ENCODE measurements at places on chromosomes 7 and 10.

DNA sequence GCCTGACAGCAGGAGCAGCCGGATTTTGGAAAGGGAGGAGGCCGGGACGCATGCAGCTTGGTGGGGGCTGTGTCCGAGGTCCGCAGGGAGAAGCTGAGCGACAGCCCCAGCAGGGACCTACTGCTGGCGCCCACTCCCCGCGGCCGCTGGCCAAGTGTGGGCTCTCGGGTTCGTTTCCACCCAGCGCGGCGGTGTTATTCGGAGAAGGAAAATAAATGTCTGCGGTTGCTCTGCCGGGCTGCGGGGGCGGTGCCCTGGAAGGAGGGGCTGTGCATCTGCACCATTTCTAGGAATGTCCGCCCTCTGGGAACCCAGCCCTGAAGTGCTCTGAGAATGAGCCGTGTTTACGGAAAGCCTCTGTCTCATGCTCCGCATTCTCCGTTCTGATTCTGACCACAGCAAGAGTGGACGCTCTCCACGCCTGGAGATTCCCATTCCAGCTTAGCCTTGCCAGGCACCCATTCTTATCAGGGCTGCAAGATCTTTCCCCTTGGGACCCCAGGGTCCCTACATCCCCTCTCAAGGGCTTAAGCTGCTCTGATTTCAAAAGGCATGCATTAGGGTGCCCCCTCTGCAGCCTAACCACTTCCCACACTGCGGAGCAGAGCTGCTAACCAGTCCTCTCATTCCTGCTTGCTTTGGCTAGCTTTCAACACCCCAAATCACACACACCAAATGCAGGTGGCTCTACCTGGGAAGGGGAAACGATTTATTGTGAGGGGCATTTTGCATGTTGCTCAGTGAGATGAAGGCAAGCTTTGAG lies 256.6 kb upstream of the GLI3 start:
- DNase-seq = peak; percentile 89

GRCh38 chr10:35391153-35391953 lies 55.0 kb downstream of the CCNY start:
- DNase-seq = no peak

DNA sequence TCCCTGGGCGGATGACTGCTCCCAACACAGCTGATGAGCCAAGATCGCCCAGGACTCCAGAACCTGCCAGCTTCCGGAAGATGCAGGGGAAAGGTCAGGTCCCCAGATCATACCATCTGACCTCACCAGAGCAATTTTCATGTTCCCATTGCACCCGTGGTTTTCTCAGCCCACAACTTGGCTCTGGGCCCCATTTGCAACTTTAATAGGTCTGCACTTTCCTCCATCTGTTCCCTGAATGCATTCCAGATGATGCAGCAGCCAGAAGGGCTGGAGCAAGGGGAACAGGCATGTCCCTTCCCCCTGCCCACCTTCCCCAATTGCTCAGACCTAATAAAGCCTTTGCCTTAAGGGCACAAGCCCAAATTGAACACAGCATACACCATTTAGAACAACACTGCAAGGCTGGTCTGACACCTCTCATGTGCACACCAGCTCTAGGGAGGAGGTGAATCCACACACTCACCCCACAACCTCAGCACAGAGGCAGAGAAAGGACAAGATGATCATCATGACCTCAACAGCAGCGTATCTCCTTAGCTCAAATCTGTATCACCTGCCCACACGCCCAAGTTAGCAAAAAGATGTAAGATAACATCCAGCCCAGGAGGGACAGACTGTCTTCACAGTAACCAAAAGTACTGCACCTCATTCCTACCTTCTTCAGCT lies 87.5 kb downstream of the PLXNA4 start:
- no peak for DNase-seq

- DNase-seq = no peak
These were observed 20.6 kb downstream of the KIN start for GRCh38 chr10:7767209-7767608.

- DNase-seq = no peak
These were observed 282.4 kb downstream of the ADARB2 start for GRCh38 chr10:1454951-1455350.

DNA sequence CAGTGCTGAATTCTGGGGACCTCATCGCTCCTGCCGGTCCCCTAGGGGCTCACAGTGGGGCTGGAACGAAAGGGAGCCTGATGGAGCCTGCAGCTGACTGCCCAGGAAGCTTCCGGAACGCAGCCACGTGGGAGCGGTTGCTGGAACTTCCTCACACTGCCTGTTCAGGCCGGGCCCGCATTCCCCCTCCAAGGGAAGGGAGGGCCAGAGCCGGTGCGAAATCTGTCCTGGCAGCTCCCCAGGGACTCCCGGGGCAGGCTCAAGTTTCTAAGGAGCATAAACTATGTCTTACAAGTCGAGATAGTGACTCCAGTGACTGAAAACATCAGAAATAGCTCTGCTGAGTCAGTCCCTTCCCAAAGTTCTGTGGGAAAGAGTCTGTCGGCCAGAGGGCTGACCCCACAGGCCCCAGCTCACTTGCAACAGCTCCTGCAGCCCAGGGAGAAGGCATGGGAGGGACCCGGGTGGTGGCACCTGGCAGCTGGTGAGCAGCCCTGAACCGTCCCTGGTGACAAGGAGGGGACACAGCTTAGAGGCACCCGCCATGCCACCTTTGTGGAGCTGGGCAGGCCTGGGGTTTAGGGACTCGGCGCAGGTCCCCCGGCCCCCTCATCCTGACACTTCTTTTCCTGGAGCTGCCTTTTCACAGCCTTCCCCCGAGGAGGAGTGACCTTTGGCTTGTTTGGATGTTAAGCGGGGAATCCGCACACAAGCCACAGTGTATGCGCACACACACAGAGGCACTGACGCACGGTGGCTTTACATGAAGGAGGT lies 47.6 kb downstream of the PDGFA start:
- DNase-seq = peak; percentile 83

- peak; percentile 64 for DNase-seq
These were observed 79.6 kb upstream of the EMX2 start for GRCh38 chr10:117462816-117463544.

DNA sequence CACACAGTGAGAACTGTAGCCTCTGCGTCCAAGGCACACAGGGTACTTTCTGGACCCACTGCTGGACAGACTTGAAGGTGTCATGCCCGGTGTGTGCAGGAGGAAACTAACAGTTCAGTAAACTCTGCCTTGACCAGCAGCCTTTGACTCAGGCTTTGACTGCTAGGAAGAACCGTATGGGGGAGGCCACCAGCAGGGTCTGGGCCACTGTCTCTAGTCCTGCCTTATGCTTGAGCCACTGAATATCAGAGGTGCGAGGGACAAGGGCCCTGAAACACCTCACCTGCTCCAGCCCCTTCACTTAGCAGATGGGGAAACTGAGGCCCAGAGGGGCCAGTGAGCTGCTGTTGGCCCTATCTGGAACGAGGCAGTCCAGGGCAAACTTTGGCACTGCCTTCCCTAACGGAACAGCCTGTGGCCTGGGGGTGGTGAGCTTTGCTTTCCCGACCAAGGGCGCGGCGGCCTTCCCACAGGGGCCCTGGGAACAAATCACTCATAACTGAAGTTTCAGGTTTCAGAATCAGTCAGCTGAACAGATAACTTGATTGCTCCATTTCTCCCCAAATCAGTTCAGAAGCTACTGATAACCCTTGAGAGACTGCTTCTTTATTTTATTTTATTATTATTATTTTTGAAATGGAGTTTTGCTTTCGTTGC lies 130.0 kb downstream of the FAM53B start:
- DNase-seq = no peak

- peak; percentile 64 for DNase-seq
These were observed 1.3 kb downstream of the HOXA7 start for GRCh38 chr7:27154901-27155815.

DNA sequence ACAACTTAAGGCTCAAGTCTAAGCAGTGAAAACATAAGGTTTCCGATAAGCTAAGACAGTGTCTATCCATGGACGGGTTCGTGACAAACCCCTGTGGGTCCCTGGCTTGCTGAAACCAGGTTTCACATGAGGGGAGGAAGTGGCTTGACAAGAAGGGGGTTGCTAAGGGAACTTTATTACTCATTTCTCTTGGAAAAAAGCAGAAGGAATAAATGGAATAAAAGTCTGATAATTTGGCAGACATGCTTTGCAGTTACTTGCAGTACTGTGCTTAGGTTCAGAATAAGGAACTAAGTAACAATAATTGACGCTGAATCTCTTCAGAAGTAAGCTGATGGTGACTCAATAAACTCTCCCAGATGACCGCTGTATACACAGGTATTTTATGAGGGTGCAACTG lies 34.7 kb downstream of the RBM17 start:
- no peak for DNase-seq

DNA sequence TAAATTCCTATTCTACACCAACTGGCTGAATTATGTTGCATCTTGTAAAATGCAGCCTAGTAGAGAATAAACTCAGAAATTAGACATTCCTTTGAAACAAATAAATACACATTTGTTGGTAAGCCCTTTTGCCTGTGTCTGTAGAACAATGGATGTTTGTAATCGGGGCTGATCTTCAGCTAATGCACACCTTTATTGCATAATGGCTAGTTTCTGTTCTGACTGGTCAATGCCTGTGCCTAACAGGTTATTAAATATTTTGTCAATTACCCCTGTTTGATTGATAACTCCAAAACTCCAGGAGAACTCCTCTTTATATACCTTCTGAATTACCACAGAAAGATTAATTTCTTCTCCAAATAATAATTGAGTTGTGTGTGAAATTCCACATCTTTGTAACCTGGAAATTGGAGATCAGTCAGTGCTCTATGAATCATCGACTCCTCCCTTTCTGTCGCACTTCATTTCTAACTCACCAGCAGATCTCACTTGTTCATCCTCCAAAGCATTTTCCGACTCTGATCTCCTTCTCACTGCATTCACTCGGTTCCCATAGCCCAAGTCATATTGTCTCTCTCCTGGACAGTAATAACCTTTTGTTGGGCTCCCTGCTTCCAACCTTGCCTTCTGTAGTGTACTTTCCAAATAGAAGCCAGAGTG lies 196.0 kb upstream of the FZD1 start:
- DNase-seq = no peak

GRCh38 chr10:34732926-34733325 lies 82.2 kb downstream of the PARD3 start:
- DNase-seq = peak; percentile 91

DNA sequence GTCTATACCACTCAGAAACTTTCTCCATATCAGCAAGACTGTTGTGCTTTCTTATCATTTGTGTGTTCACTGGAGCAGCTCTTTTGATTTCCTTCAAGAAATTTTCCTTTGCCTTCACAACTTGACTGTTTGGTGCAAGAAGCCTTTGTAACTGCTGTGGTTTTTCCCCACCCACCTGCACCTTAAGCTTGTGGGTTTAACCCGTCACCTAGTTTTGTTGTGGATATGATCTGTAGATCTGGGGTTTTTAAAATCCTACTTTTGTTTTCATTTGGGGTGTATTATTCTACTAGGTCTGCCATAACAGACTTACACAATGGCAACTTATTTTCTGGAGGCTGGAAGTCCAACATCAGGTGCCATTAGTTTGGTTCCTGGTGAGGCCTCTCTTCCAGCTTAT lies 30.5 kb upstream of the CHST3 start:
- DNase-seq = no peak

GRCh38 chr7:152850420-152850819 lies 90.9 kb downstream of the ACTR3B start:
- DNase-seq = no peak

- DNase-seq = no peak
These were observed 674.4 kb downstream of the GRM8 start for GRCh38 chr7:126578338-126578737.

GRCh38 chr7:117061751-117062150 lies 108.5 kb downstream of the ST7 start:
- DNase-seq = no peak

- peak; percentile 91 for DNase-seq
These were observed 13.3 kb upstream of the DDIT4 start for GRCh38 chr10:72260239-72260975.

DNA sequence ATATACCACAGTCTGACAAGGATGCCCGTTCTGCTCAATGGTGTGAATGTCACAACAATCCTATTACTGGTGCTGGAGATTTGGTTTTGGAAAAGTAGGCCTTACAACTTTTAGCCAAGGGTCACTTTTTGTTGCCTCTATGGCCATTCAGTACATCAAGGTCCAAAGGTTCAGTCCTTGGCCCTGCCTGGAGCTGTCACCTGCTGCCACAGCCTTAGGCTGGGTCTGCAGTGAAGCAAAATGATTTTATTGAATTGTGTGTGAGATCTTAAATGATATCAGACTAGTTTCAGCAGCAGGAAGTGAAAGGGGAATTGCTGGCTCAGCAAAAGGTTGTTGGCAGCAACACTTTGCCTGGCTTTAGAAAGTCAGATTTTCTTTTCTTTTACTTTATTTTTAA lies 427.6 kb downstream of the THSD7A start:
- DNase-seq = no peak
